ENCODE measurements at places on chromosomes 16 and 17. TPM values are rescaled to one million over a fixed set of nuclear protein-coding genes. Genes with fewer than 3 reads are reported as not detected.

DNA sequence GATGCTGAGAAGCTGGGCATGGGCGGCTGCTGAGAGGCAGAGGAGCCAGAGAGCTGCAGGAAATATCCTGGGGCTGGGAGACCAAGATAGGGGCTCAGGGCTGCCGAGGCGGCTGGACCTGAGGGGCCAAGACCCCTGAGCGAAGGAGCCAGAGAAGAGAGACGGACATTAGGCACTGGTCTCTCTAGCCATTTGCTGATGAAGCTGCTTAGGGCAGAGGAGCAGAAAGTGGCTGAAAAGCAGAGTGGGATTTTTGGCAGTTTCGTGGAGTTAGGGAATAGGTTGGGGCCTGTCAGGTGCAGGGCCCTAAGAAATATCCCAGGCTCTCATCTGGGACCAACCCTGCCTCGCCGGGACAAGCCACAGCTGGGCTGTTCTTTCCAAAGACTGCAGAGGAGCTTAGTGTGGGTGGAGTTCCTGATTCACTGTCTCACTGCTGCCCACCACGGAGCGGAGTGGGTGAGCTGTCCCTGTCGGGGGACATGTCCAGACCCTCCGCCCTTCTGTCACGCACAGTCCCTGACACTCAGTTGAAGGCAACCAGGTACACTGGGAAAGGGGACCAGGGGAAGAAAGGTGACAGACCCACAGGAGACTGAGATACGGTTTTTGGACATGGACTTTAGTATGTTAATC lies 11.3 kb upstream of the DNASE1 start:
- H3K36me3 ChIP-seq: peaks cover 10% of the 10 kb centered on the region
- DNase-seq: no peak
- no peaks in the 10 kb centered on the region for H3K4me1 ChIP-seq

- H3K27me3 ChIP-seq: no peaks in the 10 kb centered on the region
- no peak overlapping the region for H3K4me3 ChIP-seq
- H3K4me1 ChIP-seq: peaks cover 17% of the 10 kb centered on the region
- no peak overlapping the region for H3K27ac ChIP-seq
- no peak for DNase-seq
Observed at GRCh38 chr17:63993368-63993985, 4.7 kb upstream of the PRR29 start.

GAA gene
- total RNA-seq: 126 TPM

PHF23 gene
- 44.7 TPM for total RNA-seq

DNA sequence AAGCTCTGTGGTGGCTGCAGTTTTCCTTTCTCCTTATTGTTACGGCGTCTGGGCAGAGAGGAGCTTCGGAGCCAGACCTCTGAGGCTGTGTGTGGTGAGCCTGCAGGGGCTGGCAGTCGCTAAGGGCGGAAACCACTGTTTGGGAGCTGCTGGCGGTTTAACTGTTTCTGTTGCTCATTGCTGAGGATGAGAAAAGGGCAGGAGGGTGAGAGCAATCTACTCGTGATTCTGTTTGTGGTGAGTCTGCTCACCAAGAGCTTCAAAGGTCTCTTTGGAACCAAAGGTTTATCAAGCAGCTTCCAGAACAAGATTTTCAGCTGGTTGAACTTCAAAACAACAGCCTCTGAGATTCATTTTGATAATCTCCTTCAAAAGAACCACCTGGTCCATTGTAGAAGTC lies 143.9 kb downstream of the ANKFN1 start:
- no peaks in the 10 kb centered on the region for H3K27me3 ChIP-seq
- H3K36me3 ChIP-seq: no peaks in the 10 kb centered on the region
- DNase-seq: no peak
- H3K27ac ChIP-seq: no peak overlapping the region
- H3K4me1 ChIP-seq: no peaks in the 10 kb centered on the region

MT1G gene
- total RNA-seq: 34.7 TPM

GRCh38 chr16:86429663-86430062 lies 80.7 kb upstream of the FOXF1 start:
- no peaks in the 10 kb centered on the region for H3K36me3 ChIP-seq
- H3K27me3 ChIP-seq: no peaks in the 10 kb centered on the region
- H3K4me3 ChIP-seq: no peak overlapping the region
- no peak overlapping the region for H3K27ac ChIP-seq
- H3K4me1 ChIP-seq: no peaks in the 10 kb centered on the region

PMP22 gene
- 192 TPM for total RNA-seq

KRTAP4-1 gene
- not detected for total RNA-seq

HAP1 gene
- 0.35 TPM for total RNA-seq

DNA sequence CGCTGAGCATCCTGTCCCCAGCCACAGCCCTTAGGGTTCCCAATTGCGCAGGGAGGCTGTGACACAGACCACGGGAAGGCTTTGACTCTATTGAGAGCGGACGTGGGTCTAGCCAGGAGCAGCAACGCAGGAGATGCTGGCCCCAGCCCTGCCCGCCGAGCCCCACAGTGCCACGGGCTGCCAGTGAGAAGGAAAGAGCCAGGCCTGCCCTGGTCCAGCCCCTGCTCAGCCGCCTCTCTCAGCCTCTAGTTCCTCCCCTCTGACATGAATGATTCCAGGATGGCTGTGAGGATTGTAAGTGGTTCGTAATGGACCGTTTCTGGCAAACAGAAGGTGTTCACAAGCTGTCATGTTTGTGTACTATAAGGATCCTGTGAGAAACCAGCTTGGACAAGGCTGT lies 2.5 kb downstream of the BHLHA9 start:
- peaks cover 7% of the 10 kb centered on the region for H3K4me1 ChIP-seq
- DNase-seq: no peak
- no peaks in the 10 kb centered on the region for H3K27me3 ChIP-seq
- H3K27ac ChIP-seq: no peak overlapping the region
- H3K4me3 ChIP-seq: no peak overlapping the region

- no peaks in the 10 kb centered on the region for H3K4me1 ChIP-seq
- no peak for DNase-seq
- no peak overlapping the region for H3K27ac ChIP-seq
- no peak overlapping the region for H3K4me3 ChIP-seq
Observed at GRCh38 chr17:71485426-71485825, 635.4 kb upstream of the SOX9 start.

DNAI2 gene
- total RNA-seq: not detected

NTN1 gene
- 68.8 TPM for total RNA-seq

- no peak overlapping the region for H3K27ac ChIP-seq
- peaks cover 2% of the 10 kb centered on the region for H3K4me1 ChIP-seq
- DNase-seq: no peak
- no peaks in the 10 kb centered on the region for H3K27me3 ChIP-seq
- H3K4me3 ChIP-seq: no peak overlapping the region
Observed at GRCh38 chr17:37543637-37544052, 54.0 kb downstream of the DUSP14 start.

GRCh38 chr17:37802712-37803416 lies 58.0 kb upstream of the HNF1B start:
- no peaks in the 10 kb centered on the region for H3K36me3 ChIP-seq
- no peaks in the 10 kb centered on the region for H3K4me1 ChIP-seq
- no peak overlapping the region for H3K4me3 ChIP-seq
- H3K27me3 ChIP-seq: no peaks in the 10 kb centered on the region

- peaks cover 38% of the 10 kb centered on the region for H3K4me1 ChIP-seq
- no peaks in the 10 kb centered on the region for H3K27me3 ChIP-seq
- H3K4me3 ChIP-seq: peak overlapping the region; percentile 75
- DNase-seq: no peak
- peak overlapping the region; percentile 97 for H3K27ac ChIP-seq
- H3K36me3 ChIP-seq: no peaks in the 10 kb centered on the region
Observed at GRCh38 chr16:17470182-17470907, 415 bp downstream of the XYLT1 start.

GRCh38 chr17:78185981-78186691 lies 716 bp downstream of the TK1 start:
- H3K4me3 ChIP-seq: peak overlapping the region; percentile 73
- DNase-seq: no peak
- no peaks in the 10 kb centered on the region for H3K36me3 ChIP-seq

Measured in thoracic aorta (tissue), 2 donors.